ENCODE measurements at places on chromosomes 2 and 18.

DNA sequence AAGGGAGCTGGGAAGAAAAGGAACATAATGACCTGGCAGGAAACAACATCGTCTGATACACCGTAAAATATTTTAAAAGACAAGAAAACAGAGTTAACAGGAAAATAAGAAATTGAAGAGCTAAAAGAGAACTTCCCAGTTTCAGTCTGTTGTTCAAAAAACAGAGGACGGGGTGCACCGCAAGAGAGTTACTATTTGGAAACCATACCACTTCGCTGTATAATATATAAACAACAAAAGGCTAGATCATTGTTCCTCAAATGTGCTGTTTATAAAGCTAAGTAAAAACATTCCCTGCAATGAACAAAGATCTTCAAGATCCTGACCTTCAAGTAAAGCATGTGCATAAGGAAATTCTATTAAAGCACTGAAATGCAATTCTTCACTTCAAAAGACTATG, 2.1 kb downstream of the PPP3R1 start:
- DNase-seq: no peak

DNA sequence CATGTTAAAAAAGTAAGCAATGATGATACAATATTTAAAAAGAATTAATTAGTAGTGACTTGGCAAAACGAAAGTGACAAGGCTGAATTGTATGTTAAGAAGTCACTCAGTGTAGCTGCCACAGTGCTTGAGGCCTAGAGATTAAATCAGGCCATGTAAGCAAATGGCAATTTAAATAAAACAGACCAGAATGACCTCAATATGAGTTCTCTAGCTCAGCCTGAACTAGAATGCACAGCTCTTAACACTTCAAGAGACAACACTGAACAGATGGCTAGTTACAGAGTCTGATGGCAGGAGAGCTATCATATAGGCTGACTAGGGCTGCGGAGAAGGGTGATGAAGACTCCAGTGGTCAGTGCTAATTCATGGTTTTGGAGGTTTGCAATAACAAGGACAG, 117.9 kb upstream of the ZBTB14 start:
- no peak for DNase-seq

DNA sequence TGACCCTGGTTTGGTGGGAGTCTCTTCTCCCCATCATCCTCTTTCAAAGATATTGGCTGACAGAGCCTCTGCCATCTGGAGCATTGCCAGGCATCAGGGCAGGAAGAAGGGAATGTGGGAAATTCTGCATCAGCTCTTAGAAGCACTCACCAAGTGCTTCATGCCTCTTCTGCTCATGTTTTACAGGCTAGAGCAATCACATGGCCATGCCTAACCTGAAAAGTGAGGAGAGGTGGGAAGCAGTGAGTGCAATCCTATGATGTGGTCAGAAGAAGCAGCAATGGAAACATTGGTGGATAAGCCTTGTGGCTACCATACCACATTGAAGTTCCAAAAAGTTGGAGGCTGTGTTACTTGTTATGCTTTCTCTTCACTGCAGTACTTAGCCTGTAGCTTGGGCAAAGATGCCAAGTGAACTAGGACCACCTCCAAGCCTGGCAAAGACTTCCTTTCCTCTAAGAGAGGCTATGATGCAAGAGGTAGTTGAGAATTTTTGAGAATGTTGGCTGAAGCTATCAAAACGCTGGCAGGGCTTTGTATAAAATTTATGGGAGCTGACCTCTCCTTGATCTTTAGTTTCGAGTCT, 64.1 kb downstream of the BCL2L11 start:
- DNase-seq: no peak

DNA sequence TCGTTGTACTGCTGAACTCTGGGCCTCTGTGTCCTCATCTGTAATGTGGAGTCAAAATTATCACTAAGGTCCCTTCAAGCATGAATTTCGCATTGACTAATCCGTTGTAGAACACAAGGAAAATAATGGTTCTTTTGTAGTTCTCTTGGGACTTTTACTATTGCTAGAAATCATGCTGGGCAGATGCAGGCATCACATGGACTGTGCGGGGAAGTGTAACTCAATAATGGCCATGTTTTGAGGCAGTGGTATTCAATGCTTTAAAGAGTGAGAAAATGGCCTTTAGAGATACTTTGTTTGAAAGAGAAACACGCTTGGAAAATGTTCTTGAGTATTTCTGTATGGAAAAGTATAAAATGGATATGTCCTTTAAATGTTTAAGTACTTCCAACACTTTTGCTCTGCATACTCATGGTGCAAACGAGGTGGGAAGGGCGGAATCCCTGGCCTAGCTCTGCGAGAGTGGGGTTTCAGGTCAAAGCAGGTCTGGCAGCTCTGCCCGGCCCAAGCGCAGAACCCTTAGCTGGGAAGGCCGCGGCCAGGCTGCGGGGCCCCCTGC, 117.3 kb upstream of the MSTN start:
- no peak for DNase-seq

DNA sequence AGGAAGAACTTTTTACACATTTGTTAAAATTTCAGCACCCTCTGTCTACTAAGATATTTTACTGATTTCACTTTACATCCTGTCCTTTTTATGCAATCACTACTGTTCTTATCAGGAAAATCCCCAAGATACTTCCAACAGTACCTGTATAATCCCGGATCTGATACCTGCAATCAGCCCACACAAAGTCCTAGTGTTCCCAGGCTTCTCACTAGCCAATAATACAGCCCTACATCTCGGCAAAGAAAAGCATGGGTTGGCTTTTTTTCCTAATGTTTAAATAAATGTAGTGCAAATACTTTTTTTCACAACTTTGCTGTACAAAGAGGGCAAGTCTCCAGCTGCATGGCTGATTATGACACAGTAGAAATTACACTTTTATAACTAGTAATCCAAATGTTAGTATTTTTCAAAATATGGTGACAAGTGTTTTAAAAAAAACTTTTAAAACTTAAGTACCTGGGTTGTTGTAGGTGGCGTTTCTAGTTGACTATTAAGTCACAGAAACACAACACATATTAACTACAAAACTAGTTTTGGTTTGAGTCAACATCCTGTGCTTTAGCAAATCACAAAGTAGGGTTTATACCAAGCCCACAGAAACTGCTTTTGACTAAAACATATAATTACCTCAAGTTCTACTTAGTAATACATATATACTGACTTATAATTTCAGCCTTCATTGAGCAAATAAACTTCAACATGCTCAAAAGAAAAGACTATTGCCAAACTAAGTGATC, 19.5 kb downstream of the CNOT11 start:
- DNase-seq: no peak

DNA sequence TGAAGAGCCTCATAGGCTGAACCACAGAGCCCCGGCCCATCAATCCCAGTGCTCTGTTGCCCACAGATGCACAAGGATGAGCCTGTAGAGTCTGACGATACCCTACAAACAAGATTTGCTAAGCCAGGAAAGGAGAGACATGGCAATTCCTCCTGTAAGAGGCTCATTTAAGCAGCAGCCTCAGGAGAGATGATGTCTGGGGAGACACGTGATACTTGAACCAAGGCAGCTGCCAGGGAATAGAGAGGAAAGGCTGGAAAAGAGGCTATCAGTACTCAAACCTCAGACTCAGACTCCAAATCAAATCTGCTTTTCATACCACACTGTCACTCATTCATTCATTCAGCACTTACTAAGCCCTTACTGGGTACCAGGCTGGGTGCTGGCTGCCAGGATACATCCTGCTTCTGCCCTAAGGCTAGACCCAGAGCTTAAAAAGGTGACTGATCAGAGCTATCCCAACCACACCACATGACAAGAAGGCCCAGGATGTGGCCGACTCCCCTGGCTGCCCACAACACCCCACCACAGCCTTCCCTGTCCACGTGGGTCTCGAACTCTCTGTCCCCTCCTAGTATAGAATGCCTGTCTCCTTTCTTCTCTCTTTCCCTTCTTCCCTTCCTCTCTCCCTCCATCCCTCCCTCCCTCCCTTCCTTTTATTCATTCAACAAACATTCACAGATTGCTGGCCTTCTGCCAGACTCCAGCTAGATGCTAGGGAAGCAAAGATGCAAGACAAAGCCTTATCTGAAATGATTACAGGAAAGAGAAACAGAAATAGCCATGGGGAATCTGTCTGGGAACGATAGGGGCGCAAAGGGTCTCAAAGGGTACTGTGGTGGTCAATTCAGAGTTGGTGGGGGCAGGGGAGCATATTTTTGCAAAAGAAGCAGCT, 23.4 kb upstream of the KCNK3 start:
- no peak for DNase-seq

- no peak for DNase-seq
These were observed 150.7 kb downstream of the MEIS1 start for GRCh38 chr2:66585587-66585986.

DNA sequence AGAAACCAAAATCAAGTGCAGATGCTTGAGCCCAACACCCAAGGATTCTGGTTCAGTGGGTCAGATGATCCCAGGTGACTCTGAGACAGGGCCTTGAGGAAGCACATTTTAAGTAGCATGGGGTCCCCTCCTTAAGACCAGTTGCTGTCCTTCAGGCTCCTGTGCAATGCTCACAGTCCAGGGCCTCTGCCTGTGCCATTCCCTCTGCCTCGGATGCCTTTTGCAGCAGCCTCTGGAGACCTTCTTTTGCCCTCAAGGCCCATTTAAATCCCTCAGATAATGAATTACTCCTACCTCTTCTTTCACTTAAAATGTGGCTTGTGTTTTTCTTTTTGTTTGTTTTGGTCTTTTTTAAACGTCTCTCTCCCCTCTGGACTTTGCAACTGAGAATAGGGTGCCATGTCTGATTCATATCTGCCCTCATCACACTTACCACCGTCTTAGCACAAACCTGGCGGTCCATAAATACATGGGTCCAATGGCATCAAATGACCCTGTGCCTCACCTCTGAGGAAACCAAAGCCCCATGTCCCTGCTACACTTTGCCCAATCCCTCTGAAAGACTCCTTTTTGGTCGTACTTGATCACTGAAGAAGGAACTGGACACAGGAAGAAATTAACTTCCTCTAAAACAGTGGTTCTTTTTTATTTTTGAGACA, 14.2 kb downstream of the ACTG2 start:
- no peak for DNase-seq

GRCh38 chr2:177289824-177290628, 25.5 kb upstream of the NFE2L2 start:
- DNase-seq: no peak

DNA sequence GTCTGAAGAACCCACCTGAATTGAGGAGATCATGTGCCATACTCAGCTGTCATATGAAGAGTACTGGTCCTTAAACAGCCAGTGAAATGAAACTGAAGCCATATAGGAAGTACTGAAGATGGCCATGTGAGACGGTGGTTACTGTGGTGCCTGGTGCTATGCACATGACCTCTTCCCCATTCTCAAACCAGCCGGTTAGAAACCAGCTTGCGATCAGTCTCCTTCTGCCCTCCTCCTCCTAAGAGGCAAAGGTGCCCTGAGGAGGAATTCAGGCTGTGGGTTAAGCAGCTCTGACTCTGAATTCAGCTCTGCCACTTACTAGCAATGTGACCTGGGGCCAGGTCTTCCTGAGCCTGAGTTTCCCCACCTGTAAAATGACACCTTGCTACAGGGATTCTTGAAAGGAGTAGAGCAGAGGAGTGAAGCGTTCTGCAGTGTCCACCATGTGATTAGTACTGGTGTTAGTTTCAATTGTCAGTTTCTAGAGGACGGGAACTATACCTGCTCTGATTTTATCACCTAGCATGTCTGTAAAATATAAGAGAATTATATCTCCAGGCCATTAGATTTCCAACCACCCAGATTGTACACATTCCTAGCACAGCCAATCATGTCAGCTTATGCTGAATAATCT, 5.1 kb downstream of the FECH start:
- DNase-seq: no peak

DNA sequence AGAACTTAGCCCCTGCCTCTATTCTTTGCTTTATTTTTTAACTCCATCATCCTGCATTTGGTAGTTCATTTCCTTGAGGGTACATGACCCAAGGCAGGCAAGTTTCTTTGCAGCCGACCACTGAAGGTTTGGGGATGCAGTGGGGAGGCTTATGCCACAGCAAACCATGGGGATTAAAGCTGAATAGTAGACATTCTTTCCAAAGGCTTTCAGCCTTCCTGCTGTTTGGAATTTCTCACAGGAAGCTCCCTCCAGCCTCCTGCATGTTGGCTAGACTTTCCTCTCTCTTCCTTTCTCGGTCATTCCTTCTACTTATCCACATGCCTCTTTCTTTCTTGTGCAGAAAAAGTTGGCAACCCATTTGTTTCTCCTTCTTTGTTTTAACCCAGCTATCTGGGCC, 77.3 kb downstream of the SOCS6 start:
- no peak for DNase-seq

GRCh38 chr2:228901531-228901930, 369.6 kb downstream of the PID1 start:
- no peak for DNase-seq

DNA sequence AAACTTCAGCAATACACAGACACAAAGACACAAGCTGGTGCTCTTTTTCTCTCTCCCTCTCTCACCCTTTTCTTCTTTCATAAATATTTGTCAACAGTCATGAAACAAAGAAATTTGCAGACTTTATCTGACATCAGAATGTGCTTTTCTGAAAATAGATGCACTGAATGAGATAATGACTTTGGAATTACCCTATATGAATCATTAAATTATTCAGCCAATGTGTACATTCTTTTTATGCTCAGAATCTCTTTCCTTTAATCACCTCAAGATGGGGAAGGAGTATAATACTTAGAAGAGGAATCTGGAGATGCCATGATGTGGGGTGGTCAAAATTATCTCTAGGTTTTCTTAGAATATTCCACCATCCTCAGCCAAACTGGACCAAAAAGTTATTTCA, 289.9 kb downstream of the LRRTM1 start:
- DNase-seq: no peak

DNA sequence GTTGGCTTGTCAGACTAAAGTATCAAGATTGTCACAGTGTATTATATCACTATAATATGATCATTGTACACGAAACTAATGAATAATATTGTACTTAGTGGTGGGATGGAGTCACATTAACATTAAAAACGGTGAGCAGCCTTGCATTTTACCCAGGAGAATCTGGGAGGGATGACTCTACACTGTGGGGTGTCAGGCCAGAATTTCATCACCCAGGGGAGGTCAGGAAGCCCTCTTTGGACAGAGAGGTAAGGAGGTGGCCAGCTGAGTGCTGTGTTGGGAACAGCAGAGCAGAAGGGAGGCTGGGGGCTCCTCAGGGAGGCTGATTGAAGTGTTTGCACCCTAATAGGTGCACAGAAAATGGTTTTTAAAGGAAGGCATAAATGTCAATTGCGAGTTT, 33.0 kb downstream of the CDCA7 start:
- no peak for DNase-seq

GRCh38 chr2:219471476-219472371, 27.0 kb upstream of the GMPPA start:
- DNase-seq: no peak

- no peak for DNase-seq
These were observed 411.6 kb upstream of the NRP2 start for GRCh38 chr2:205270689-205271088.

GRCh38 chr2:214630402-214631045, 179.0 kb downstream of the BARD1 start:
- DNase-seq: no peak

DNA sequence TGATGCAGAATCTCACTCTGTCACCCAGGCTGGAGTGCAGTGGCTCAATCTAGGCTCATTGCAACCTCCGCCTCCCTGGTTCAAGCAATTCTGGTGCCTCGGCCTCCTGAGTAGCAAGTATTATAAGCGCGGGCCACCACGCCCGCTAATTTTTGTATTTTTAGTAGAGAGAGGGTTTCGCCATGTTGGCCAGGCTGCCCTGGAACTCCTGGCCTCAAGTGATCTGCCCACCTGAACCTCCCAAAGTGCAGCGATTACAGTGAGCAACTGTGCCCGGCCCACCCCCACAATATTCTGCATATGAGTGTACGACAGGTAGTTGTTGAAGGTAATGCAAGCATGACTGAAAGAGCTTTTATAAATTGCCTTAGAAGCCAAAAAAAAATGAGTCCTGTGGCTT, 1.2 kb downstream of the WDR75 start:
- DNase-seq: no peak

Measured in effector CD4-positive, alpha-beta T cell (primary cell).